ENCODE measurements at places on chromosomes 5 and 9.

- DNase-seq = no peak
These were observed 143.2 kb upstream of the DMRT1 start for GRCh38 chr9:698276-698675.

DNA sequence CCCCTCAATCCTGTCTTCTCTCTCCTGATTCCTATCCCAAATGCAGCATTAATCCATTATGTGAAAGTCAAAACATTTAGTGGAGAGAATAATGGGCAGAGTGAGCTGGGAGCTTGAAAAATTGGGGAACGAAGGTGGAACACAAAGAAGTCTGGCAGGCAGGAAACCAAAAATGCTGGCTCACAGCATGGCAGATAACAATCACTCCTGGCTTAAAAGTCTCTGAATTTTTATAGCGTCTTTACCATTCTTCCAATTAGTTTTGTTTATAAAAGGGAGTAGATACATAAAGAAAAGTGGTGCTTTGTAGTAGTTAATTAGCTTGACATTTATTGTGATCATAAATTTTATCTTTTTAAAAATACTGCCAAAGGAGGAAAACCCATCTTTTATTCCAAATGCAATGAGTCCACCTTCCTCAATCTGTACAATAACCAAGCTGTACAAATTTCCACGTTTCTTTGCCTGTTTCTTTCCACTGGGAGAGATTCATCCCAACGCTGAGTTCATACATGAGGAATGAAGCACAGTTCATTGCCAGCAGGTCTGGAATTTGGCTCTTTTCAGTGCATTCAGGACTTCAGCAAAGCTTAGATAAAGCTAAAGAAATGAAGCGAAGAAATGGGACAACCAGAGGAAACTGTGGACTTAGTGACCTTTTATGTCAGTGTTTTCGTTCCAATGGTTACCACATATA lies 174.7 kb downstream of the HMHB1 start:
- no peak for DNase-seq

DNA sequence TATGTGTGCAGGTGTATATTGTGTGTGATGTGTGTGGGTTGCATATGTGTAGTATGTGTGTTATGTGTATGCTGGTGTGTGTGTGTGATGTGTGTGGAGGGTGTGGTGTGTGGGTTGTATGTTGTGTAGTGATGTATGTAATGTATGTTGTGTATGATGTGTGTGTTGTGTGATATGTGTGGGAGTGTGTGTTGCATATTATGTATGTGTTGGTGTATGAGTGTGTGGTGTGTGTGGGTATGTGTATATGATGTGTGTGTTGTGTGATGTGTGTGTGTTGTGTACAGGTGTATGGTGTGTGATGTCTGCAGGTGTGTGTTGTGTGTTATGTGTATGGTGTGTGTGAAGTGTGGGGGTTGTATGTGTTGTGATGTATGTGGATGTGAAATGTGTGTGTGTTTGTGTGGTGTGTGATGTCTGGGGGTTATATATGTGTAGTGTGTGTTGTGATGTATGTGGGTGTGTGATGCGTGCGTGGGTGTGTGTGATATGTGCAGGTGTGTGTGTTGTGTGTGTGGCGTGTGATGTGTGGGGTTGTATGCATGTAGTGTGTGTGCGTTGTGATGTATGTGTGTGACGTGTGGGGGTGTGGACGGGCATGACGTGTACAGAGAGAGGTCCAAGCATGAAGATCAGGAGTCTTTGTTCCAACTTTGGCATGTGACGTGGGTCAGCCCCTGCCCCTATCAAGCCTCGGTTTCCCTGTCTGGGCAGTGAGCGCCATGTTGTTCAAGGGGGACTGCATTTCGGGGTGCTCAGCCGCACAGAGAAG lies 8.5 kb upstream of the CRB2 start:
- DNase-seq = no peak

DNA sequence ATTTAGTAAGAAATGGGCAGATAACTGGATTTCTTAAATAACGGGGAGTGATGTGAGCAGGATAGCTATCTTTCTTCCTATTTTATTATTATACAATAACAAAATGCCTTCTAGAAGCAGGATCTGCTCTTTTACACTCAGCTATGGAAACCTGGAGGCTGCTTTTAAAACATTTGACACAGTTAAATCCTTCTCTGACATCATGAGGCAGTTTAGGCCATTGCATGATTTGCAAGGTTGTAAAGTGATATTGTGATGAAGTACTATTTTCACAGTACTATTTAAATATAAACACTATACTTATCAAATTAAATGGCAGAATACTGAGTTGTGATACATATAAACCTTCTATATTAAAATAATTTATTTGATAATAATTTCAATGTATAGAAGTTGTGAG lies 93.9 kb downstream of the ZSWIM6 start:
- no peak for DNase-seq

DNA sequence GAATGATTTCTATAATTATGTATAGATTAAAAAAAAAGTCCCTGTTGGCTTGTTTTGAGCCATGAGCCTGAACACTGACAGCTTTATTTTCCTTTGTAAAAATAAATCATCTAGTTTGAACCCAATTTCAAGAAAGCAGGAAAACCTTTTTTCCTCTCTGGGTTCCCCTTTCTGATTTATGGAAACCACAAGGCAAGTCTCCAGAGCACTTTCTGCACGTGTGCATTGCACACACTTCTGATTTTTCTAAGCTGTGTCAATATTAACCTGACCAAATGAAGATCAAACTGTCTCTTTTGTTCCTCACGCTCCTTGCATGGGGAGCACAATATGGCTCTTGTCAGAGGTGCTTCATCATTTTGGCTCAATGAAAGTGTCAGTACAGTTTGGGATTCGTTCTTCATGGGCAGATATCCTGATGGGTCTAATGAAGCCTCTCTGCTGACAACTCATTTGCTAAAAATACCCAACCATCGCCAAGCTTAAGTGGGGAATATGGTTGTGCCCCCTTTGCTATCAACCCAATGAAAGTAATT lies 39.2 kb upstream of the PCA3 start:
- DNase-seq = no peak

GRCh38 chr9:133863257-133863592 lies 125.1 kb upstream of the SARDH start:
- no peak for DNase-seq
